Amniotic epithelial cell (primary cell): ENCODE measurements at places on chromosomes 16 and 17.
A peak's percentile ranks its signal among the peaks of the same experiment; 100 is the strongest.

DNA sequence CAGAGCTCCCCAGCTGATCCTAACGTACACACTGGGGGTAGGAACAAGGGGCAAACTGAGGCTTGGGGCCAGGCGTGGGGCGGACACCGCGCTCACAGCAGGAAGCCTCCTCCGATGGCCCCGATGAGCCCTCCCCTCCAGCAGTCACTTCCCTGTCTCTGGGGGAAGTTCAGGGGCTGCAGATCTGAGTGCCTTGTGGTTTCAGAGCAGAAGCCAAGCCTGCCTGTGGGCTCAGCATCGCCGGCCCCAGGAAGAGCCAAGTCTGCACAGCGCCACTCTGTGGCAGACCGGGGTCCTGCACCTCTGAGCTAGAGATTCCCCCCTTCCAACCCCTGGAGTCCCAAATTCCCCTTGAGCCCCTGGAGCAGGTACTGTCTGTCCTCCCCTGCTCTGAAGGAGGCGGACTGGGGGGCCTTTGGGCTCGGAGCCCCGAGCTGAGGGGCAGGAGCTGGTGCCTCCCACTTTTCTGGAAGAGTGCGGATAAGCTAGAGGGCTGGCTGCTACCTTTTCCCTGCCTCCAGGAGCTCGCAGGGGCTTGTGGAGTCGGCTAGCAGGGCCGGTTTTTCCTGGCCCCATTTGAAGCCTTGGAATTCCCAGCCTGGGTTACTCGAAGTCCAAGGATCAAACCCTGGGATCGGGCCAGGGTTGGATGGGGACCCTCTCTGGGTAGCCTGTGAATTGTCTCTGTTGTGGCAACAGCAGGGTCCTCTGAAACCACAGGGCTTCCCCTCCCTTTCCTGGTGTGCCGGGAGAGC, 2.9 kb downstream of the GSE1 start:
- peak; percentile 78 for DNase-seq

- peak; percentile 77 for DNase-seq
Observed at GRCh38 chr17:4234401-4234800, 29.4 kb downstream of the ANKFY1 start.

- no peak for DNase-seq
Observed at GRCh38 chr16:57333402-57333801, 25.2 kb upstream of the CCL22 start.

DNA sequence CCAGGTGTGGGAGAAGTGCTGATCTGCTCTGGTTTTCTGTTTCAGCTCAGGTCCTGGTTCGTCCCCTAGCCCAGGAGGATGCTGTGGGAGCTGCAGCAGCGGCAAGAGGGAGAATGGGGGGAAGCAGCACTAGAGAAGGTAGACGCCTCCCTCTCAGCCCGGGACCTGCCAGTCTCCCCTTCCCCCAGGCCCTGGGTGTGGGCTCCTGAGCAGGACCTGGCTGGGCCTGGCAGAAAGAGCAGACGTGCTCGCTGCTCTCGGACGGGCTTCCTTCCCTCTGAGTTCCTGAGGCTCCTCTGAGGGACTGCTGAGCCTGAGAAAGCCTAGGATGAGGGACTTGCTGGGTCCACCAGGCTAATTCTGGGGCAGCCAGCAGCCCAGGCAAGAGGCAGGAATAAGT, 3.1 kb downstream of the PRCD start:
- no peak for DNase-seq

DNA sequence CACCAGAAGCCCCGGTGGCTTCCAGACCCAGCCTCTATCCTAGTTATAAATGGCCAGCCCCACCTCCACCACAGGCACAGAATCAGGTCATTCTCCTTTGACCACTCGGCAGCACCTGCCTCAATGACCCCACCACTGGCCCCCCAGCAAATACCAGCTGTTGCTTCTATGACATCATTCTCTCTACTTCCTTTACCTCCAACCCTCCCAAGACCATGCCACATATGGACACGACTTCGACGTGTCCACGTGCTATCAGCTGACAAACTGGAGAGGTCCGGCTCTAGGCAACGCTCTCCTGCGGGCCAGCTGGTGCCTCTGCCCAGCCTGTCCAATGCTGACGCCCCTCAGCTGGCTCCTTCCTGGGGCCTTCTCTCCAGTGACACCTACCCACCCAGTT, 5.9 kb downstream of the ALYREF start:
- DNase-seq: no peak

GRCh38 chr16:2971985-2972784, 3.0 kb downstream of the PAQR4 start:
- no peak for DNase-seq
